ENCODE measurements at places on chromosomes 2 and 18. TPM values are rescaled to one million over a fixed set of nuclear protein-coding genes. Genes with fewer than 3 reads are reported as not detected.

DNA sequence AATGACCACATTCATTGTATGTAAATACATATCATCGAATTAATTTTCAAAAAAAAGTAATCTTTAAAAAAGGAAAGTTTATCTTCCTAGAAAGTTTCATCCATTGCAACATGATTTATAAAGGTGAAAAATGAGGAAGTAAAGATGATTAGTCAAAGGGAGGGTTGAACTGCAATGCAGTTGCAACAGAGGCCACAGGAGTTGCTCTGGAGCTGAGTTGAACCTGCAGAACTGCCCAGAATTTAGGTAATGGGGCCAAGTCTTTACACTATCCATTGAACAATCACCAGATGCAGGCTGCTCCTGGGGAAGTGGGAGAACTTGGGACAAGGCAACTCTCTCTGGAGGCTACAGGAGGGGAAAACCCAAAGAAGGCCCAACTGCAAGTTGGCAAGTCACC lies 390.7 kb downstream of the METTL4 start:
- DNase-seq: no peak

GRCh38 chr2:107338059-107338458 lies 452.1 kb upstream of the ST6GAL2 start:
- no peak for DNase-seq

DNA sequence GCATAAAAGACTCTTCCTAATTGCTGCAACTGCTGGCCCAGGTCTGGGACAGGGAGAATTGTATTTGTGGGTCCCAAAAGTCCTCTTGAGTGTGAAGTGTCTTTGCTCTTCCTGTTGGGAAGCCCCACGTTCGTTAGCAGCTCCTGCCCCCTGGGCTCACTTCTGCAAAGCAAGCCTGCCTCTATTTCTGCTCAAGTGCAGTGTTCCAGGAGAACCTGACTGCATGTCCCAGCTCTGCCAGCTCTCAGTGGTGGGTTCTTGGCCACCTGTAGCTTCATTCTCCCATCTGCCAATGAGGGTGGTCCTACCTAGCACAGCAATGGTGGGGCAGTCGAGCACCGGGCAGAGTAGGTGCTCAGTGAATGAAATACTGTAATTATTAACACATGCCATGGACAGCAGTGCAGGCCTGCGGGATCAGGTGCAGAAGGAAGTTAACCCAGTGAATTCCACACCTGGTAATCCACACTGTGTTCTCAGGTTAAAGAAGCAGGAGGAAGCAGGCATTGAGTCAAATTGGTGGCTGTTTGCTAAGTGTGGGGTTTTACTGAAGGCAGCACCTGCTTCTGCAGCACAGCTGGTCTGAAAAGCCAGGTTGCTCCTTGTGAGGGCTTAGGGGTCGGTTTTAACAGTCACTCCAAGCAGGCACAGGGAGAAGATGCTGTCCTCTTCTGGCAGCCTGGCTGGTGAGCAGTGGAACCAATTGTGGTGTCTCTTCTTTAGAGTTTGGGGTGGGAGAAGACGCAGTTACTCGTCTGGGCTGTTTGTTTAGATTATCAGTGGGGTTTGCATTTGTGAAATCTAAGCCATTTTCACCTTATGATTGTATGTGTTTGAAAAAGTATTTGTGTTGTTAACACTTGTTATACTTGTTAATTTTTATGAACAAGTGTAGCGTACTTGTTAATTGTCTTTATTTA lies 54.3 kb downstream of the DGKD start:
- no peak for DNase-seq

DNA sequence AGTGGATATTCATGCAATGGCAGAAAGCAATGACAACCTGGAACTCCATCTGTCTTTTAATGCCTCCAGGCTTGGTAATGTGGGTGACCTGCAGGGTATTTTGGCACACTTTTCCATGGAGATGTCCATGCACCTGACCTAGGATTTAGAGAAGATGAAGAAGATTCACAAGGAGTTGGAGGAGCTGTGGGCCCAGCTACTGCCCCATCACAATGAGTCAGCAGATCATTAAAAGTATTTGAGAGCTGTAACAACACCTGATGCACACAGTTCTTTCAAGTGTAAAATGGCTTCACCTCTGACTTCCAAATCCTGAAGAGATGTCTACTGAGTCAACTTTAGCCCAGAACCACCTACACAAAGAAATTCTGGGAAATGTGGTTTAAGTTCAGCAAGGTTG lies 22.1 kb upstream of the OSR1 start:
- DNase-seq: no peak

- DNase-seq: no peak
Observed at GRCh38 chr2:43559391-43560230, 36.2 kb downstream of the THADA start.

GRCh38 chr2:186572705-186573104 lies 17.2 kb upstream of the ITGAV start:
- DNase-seq: no peak

DNA sequence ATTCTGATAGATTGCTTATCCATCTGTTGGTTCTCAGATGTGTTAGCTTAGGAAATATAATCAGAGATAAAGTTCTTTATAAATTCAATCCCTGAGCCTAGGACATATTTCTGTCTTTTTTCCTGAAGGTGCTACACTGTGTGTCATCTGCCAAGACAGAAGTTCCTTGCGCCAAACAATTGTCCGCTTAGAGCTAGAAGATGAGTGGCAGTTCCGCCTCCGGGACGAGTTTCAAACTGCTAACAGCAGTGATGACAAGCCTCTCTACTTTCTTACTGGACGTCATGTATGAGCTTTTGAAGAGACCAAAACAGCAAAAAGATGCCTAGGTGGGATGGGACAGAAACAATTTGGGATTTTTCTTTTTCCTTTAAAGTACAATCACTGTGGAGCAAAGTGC lies 78.0 kb downstream of the ESCO1 start:
- no peak for DNase-seq

DNA sequence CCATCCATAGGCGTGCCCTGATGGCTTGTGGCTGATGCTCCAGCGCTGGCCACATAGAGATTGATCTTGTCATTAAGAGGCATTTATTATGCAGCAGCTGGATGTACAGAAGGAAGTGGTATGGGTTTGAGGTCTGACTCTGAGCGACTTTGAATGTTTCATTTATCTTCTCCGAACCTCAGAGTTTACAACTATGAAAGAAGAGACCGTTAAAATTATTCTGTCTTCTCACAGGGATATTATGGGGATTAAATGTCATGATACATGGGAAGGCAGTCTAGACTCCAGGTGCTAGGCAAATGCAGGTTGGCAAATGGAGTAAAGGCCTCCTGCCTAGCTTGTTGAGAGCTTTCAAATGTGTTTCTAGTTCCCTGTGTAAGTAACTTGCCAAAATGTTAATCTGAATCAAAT lies 30.3 kb downstream of the MOGAT1 start:
- DNase-seq: no peak

DNA sequence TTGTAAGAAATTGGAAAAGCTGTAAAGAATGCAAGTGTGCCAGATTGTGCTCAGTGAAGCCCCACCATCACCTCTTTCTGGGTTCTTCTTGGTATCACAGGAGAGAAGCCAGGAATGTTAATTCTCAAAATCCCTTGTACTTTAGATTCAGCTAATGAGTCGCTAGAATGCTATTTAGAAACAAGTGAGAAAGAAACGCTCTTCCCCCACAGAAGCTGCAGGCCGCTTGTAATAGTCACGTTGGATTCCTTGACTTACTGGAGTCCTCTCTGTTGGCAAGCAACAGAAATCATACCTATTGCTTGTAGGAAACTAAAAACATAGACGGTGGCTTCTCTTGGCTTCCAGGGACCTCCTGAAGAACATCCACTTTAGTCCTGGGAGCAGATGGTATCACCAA lies 375.6 kb upstream of the LRATD1 start:
- DNase-seq: no peak

- DNase-seq: peak; percentile 41
Observed at GRCh38 chr2:42770288-42771131, 6.6 kb upstream of the OXER1 start.

DNA sequence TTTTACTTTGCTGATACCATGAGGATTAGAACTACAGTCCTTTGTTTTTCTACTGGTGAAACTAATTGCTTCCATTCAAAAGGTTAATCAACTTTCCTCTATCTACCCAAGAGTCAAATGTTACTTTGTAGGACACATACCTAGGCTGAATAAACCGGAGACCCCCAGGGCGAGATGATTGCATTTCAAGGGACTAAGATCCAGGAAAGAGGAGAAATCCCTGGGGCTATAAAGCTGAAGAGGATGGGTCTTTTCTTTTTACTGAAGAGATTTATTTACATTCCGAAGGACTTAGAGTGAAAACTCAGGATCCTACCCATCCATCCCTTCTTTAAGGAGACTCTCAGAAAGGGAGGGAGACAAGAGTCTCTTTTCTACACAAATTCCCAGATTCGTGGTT lies 331.9 kb downstream of the CDH19 start:
- no peak for DNase-seq

DNA sequence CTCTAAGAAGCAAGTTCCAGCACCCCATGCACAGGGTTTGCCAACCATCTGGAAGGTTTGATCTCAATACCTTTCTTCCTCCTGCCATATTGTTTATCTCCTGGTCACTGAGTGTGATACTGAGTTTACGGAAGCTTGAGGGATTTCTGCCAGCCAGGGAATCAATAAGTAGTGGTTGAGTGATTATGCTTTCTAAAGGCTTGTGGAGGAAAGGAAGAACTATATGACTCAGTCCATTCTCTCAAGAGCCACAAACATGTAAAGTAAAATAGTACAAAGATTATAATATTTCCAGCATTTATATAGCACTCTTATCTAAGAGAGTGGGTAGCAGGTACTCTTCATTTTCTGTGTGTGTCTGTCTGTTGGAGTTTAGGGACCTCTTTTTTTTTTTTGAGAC lies 49.2 kb downstream of the SLC4A3 start:
- no peak for DNase-seq

- no peak for DNase-seq
Observed at GRCh38 chr2:241066171-241066892, 35.8 kb downstream of the MTERF4 start.

DNA sequence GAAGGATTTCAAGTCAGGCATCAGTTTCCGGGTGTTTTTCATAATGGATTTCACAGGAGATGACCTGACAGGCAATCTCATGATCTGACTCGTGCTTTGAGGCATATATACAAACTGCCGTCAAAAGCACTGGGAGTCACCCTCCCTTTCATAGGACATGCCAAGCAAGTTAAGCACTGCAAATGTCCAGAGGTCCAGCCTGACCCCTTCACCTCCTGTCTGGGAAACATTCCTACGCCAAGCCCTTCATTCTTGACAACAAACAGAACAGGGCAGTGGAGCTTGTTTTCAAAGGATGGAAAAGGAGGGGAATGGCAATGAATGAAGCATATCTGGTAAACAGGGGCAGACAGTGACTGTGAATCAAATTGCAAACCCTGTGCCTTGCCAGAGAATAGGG lies 963.6 kb downstream of the BCL11A start:
- no peak for DNase-seq

DNA sequence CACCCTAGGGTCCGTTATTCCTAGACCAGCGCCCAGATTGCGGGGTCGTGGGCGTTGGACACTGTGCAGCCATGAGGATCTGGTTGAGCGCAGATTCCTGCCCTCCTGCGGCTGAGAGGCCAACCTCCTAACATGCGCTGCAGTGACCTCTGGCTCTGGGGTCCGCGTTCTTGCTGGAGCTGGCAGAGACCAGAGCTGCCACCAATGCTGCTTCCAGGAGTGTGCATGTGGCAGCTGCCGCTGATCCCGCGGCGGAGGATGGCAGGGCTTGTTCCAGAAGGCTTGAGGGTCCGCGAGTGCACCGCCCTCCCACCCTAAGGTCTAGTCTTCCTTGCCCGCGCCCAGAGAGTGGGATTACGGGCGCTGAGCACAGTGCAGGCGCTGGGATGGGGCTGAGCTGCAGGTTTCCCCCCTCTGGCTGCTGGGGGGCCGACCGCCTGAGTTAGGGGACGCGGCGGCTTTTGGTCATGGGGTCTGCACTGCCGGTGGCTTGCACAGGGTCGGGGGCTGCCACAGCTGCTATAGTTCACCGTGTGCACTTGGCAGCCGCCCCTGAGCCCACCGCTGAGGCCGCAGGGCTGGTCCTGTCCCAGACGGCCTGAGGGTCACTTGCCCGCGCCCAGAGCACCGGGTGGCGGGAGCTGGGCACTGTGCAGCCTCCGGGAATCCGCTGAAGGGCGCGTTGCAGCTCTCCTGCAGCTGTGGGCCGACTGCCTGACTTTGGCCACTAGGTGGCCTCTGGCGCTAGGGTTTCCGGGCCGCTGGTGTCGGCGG lies 145.9 kb downstream of the CCDC74A start:
- DNase-seq: peak; percentile 76

DNA sequence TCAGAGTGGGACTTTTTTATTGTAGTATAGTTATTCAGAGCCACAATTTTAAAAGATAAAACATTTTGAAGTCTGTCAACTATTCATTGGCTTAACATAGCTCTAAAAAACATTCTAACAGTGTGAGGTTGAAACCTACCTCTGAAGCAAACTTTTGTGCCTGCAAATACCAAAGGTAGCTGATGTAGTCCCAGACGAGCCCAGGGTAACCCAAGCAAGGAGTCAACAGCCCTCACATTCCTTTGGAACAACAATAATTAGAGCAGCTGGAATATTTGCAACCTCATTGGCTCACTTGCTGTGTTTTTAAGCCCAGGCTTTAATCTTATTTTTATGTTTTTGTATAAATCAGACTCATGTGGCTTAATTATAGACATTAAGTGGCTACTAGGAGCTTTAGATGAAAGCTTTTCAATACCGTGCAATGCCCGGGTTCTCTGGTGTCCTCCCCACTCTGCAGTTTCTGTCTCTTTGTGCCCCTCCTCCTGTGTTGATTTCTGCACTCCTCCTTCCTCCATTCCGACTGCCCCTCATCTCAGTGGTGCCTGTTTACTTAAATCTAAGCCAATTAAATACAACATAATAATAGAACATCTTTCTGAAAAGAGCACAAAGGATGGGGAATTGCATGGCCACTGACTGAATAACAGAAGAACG lies 157.9 kb upstream of the UNC80 start:
- DNase-seq: no peak

ASXL3 gene
- polyA plus RNA-seq: 3.3 TPM

CCDC178 gene
- polyA plus RNA-seq: 7.0 TPM

RAPH1 gene
- 13.6 TPM for polyA plus RNA-seq

CREG2 gene
- polyA plus RNA-seq: 0.05 TPM

PLA2R1 gene
- polyA plus RNA-seq: 9.9 TPM

CRYGD gene
- 2.3 TPM for polyA plus RNA-seq

PRSS56 gene
- not detected for polyA plus RNA-seq

RPL31 gene
- 3,276 TPM for polyA plus RNA-seq

CD8B2 gene
- polyA plus RNA-seq: not detected

NRP2 gene
- polyA plus RNA-seq: 72.7 TPM

FZD7 gene
- polyA plus RNA-seq: 34.8 TPM
